ENCODE measurements at places on chromosomes 1 and 21.

GRCh38 chr1:10189659-10190058 lies 20.7 kb upstream of the KIF1B start:
- no peak for DNase-seq

DNA sequence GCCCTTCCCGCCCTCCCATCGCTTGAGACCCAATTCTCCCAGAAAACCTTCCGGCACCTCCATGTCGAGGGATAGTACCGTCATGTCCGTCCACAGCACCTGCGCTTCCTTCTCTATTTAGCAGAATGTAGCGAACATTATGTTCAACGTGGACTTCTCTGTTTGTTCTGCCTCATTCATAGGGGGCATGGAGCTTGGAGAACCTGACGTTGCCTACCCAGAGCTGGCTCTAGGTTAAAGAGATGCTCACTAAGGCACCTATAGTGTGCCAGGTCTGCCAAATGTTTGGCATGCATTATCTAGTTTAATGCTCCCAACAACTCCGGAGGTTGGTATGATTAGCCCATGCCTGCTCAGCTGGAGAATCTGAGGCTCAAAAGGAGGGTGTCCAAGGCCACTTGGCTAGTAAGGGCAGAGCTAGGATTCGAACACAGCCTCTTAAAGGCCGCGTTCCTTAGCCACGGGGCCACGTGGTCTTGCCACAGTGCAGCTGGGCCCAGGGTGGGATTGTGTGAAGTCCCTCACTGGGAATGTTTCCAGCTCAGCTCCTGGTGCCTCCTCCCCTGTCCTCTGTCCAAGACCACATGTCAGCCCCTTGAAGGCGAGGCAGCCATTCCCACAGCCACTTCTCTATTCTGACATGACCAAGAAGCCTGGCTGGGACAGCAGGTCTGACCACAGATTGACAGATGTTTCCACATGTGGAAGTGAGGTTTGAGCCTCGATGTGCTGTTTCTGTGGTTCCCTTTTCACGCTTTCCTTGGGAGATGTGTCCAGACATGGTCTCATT lies 57.8 kb downstream of the RUNX3 start:
- no peak for DNase-seq

- DNase-seq = no peak
These were observed 9.8 kb downstream of the POMGNT1 start for GRCh38 chr1:46188295-46189030.

DNA sequence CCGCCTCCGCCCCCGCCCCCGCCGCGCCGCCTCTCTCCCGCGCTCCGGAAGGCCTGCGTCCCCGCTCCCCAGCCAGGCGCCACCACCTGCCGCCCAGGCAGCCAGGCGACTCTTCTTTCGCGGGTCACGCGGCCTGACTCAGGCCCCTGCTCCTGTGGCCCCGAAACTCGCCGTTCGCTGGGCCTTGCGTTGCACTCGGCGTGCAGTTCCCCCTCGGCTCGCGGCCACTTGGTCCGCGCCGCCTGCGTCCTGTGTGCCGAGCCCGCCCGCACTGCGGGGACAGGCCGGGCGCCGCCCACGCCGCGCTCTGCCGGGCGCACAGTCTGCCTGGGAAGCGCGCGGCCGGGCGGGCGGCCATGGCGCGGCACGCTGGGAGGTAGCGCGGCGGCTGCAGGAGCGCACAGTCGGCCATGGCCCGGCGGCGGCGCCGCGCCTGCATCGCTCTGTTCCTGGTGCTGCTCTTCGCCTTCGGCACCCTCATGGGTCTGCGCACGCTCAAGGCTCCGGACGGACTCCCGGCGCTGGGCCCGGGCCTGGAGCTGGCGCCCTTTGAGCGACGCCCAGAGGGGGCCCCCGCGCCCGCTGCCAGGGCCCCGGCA lies at the start of gene MANEAL:
Gene MANEAL, plus strand, starts transcription at position 75 of the 599 bp plus-strand sequence. Its CDS starts 336 bp downstream, at position 411.
- no peak for DNase-seq

DNA sequence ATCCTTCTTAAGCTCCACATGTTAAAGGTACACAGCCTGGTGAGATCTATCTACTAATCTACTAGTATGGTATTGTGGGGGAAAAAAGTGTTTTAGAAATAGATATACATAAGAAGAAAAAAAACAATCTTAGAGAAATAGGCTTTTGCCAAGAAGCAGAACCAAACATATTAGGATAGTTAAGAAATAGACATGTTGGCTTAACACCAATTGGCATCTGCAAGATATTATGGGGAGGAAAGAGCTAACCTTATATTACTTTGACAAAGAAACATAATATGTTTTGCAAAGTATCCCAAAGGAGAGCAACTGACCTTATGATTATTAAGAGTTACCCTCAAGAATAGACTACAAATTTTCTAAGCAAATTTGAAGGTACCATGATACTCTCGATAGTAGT lies 202.9 kb downstream of the BRINP3 start:
- no peak for DNase-seq

DNA sequence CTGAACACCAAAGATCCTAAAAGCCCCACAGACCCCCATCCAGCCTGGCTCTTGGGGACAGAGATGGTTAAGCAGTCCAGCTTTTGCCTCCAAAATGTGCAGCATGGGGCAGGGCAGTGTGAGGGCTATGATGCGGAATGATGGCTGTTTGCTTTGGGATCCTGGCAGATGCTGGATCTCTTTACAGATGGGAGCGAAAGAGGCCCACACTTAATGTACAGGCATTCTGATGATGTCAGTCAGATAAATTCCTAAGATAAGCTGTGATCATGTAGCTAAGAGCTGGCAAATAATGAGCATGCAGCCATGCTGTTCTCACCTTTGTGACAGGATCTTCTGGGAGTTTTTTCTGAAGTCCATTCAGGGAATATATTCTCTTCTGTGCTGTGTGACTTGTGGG lies 17.6 kb upstream of the KCNQ4 start:
- no peak for DNase-seq

DNA sequence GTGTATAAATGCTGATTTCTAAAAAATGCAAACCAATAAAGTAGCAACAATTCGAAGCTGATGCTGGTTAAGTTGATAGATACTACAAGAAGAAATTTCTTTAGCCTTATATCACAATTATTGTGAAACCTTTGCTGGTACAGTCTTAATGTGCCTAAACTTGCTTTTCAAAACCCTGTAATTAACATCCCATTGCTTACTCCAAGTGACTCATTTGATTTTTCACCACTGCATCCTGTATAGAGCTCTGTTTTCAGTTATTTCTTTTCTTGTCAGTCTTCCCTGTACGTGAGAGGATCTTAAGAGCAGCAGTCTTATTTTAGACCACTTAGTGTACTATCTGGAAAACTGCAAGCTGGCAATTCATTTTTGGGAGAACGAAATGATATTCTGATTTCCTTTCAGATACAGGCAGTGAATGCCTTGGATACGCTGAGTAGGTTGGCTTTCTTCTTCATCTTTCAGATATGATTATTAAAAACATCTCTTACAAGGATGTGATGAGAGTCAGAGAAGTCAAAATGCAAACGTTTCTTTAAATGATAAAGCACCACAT lies 210.3 kb downstream of the KCTD3 start:
- DNase-seq = no peak

GRCh38 chr1:14280909-14281308 lies 317.6 kb upstream of the KAZN start:
- DNase-seq = peak; percentile 61

DNA sequence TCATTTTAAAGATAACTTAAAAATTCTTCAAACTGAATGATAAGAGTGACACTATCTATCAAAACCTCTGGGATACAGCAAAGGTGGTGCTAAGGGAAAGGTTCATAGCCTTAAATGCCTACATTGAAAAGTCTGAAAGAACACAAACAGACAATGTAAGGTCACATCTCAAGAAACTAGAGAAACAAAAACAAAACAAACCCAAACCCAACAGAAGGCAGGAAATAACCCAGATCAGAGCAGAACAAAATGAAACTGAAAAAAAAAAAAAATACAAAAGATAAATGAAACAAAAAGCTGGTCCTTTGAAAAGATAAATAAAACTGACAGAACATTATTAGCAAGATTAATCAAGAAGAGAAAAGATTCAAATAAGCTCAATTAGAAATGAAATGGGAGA lies 6.8 kb downstream of the ODF2L start:
- no peak for DNase-seq

- DNase-seq = no peak
These were observed 98.2 kb downstream of the EPHB2 start for GRCh38 chr1:22808676-22809483.

GRCh38 chr1:84271441-84272151 lies 29.9 kb upstream of the SAMD13 start:
- DNase-seq = no peak

DNA sequence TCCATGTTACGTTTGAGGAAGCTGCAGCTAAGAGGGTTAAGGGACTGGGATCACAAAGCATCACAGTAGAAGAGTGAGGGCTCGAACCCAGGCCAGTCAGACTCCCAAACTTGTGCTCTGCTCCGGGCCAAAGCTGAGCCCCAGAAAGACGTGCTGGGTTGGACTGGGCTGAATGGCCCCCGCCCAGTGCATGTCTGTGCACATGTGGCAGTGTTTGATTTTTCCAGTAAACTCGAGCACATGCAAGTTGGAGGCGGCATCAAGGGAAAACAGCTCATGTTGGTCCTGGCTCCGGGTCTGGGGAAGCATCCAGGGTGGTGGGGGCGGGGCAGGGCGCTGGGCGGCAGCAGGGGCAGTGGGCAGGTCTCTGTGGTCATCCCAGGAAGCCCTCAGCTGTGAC lies 39.8 kb upstream of the WNT4 start:
- no peak for DNase-seq

DNA sequence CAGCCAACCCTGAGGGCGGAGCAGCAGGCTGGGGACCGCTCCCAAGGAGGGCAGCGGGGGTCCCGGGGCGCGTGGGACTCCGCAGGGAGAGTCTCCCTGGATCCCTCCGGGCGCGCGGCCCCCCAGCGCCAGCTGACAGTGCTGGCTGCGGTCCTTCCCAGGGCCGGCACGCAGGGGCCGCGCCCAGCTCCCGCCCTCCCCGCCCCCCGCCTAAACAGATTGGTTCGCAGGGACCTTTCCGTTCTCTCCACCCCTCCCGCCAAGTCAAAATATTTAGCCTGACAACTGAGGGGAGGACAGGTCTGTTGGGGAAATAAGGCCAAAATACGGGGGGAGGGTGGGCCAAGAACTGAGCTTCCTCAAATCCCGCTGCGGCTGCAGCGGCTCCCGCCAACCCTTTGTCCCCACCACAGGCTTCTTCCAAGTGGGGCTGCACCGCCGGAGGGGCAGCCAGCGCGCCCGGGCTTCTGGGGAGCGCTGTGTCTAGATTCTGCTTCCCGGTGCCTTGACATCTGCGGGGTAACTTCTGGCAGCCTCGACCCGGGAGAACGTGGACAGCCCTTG lies at the start of gene INSRR:
Gene INSRR, minus strand, starts transcription at position 159 of the 564 bp plus-strand sequence. CDS start 496 bp downstream, outside the sequence.
- DNase-seq = no peak

DNA sequence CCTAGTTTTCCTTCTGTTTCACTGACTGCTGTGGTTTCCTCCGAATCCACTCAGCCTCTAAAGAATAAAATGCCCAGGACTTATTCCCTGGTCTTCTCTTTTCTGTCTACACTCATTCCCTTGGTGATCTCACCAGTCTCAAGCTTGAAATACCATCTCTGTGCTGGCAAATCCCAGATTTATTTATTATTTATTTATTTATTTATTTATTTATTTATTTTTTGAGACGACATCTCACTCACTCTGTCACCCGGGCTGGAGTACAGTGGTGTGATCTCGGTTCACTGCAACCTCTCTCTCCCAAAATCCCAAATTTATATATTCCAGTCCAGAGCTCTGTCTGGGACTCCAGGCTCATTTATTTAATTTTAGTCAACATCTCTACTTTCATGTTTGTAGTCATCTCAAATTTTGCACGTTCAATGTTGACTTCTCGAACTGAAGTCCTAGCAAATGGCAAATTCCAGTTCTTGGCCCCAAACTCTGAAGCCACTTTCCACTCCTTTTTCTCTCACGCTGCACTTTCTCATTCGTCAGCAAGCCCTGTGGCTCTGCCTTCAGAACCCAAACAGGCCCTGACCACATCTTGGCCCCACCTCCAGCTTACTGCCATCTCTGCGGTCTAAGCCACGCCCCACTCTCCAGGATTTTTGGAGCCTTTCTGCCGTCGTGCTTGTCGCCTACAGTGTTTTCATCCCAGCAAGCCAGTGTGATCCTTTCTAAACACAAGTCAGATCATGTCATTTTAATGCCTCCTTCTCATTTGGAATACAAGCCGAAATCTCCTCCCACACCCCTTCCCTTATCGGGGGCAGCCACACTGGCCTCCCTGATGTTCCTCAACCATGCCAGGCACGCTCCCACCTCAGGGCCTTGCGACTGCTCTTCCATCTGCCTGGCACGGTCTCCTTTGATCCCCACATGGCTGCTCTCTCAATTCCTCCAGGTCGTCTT lies 14.2 kb upstream of the TENT5B start:
- no peak for DNase-seq

DNA sequence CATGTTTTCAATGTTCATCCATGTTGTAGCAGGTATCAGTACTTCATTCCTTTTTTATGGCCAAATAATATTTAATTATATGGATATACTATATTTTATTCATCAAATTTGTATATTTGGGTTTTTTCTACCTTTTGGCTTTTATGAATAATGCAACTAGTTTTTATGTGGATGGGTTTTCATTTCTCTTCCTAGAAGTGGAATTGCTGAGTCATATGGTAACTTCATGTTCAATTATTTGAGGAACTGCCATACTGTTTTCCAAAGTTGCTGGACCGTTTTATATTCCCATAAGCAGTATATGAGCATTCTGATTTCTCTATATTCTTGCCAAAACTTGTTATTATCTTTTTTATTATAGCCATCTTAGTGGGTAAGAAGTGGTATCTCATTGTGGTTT lies 16.0 kb downstream of the CFAP57 start:
- no peak for DNase-seq

DNA sequence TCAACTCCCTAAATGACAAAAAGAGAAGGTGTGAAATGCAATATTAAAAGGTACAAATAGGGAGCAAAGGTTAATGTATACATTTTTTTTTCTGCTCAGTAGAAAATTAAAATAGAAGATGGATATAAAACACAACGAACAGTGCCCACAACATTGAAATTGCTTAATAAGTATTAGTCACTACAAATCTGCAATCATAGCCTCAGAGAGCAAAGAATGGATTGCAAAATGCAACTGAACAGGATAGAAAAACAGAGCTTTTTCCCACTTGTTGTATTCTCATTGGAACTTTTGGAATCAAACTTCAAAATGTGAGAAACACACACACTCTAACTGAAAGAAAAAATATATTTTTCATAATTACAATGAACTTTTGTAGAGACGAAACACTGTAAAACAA lies 552.2 kb upstream of the NCAM2 start:
- no peak for DNase-seq

- no peak for DNase-seq
These were observed 30.5 kb downstream of the OTUD7B start for GRCh38 chr1:149979972-149980540.

GRCh38 chr1:29258976-29259801 lies 22.9 kb downstream of the PTPRU start:
- DNase-seq = no peak

DNA sequence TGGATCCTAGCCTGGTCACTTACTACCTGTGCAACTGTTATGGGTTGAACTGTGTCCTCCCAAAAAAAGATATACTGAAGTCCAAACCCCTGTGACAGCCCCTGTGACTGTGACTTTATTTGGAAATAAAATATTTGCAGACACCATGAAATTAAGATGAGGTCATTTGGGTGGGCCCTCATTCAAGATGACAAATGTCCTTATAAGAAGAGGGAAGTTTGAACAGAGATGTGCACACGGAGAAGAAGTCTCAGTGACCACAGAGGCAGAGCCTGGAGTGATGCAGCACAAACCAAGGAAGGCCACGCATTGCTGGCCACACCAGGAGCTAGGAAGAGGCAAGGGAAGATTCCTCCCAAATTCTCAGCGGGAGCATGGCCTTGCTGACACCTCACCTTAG lies 249.7 kb upstream of the RUNX1 start:
- no peak for DNase-seq

Data from left lung (tissue), 14 donors.